ENCODE measurements at places on chromosomes 13 and 19.

DNA sequence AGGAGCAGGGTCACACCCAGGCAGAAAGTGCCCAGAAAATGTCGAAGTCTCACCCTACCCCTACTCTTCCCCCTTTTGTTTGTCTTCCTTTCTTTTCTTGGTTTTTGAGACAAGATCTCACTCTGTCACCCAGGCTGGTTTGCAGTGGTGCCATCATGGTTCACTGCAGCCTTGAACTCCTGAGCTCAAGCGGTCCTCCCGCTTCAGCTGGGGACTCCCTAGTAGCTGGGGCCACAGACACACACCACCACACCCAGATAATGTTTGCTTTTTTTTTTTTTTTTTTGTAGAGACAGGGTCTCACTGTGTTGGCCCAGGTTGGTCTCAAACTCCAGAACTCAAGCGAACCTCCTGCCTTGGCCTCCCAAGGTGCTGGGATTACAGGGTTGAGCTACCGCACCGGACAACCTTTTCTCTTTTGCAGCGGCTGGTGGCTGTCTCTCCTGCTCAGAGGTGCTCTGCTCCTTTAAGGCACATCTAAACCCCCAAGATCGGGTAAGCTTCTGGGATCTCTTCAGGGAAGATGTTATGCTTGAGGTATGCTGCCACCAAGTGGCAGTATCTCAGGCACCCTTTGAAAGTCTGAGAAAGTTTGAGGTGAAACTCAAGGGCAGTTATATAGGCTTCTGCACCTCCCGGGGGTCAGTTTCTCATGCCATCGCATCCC lies 22.4 kb upstream of the EBI3 start:
- no peak for DNase-seq

- DNase-seq: no peak
Observed at GRCh38 chr19:34391813-34392212, 12.4 kb upstream of the PDCD2L start.

GRCh38 chr13:44013758-44014291 lies 134.1 kb downstream of the LACC1 start:
- no peak for DNase-seq

- DNase-seq: peak; percentile 60
Observed at GRCh38 chr19:55253842-55254624, 4.8 kb downstream of the PPP6R1 start.

- no peak for DNase-seq
Observed at GRCh38 chr19:15905026-15905425, 7.2 kb upstream of the CYP4F2 start.

GRCh38 chr19:41321600-41322270 lies 11.8 kb downstream of the CCDC97 start:
- DNase-seq: no peak

DNA sequence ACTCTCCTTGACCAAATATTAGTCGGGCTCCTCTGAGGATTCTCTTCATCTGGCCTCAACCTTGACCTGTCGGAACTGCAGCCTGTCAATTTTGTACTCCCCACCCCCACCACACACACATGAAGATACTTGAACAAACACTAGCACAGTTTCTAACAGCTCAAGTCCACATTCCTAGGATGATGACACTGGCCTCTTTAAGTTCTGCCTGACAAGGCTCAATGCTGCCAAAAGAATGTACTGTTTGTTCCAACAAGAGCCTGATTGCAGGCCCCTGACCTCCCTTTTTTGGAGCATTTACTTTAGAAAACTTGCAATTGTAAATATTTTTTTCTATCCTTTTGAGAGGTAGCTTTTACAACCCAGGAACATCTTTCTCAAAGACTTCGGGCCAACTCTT lies 169.2 kb upstream of the IRS2 start:
- DNase-seq: no peak

GRCh38 chr13:92547266-92547665 lies 679.3 kb upstream of the GPC6 start:
- DNase-seq: no peak

GRCh38 chr19:57757941-57758340 lies 11.3 kb downstream of the ZNF776 start:
- DNase-seq: no peak

DNA sequence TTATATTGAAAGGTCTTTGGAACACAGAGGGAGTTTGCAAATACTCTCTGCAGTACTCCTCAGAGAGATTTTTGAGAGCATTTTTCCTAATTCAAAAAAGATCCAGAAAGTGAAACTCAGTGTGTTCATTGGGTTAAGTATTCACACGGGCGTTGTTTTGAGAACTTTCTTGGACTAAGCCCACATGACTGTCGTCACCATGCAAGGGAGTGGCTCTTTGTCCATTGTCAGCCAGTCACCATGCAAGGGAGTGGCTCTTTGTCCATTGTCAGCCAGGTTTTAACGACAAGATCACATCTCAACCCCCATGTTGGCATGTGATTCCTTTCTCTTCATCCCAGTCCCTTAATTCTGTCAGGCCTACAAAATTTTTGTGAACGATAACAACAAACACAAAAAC lies 81.2 kb upstream of the STK24 start:
- DNase-seq: no peak

GRCh38 chr13:90447734-90448101 lies 899.8 kb upstream of the MIR17HG start:
- DNase-seq: no peak

DNA sequence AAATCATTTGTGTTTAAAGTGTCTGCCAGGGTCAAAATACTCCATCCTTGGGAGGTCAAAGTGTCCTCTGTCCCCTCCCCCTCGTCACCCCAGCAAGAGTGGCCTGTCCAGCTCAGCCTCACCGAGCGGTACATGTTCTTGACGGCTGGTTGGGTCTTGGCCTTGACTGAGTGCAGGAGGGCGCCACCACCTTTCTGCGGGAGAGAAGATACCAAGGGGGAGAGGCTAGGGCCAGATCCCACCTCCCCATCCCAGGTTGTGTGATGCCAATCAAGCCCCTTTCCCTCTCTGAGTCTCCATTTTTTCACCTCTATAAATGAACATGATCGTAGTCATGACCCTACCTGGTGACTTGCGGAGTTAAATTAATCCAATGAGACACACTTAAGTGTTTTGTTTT lies 6.1 kb downstream of the CRB3 start:
- DNase-seq: no peak

DNA sequence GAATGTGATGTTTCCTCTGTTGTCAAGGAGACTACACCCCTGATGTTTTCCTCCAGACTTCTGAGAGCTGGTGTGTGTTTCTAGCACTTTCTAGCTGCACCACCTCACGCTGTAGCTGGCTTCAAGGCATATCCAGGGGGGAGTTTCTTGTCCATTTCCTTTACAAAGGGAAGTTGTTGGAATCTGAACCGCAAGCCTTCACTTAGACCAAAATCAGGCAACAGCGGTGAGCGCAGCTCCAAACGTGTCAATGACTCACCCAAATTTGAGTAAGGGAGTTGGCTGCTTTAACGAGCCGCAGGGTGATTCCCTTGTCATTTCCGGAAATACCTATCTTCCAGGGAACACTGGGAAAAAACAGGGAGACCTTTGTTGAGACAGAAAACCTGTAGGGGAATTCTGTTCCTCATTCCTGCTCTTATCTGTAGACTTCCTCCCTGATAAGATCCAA lies 2.5 kb downstream of the LDLR start:
- DNase-seq: peak; percentile 57
